Kidney (tissue), 22 donors: ENCODE measurements at places on chromosomes 6 and 20. TPM values are rescaled to one million over a fixed set of nuclear protein-coding genes. Genes with fewer than 3 reads are reported as not detected.

The MRPS26 gene
- polyA plus RNA-seq, result 109 TPM

The CDK5RAP1 gene
- 34.4 TPM for polyA plus RNA-seq

DNA sequence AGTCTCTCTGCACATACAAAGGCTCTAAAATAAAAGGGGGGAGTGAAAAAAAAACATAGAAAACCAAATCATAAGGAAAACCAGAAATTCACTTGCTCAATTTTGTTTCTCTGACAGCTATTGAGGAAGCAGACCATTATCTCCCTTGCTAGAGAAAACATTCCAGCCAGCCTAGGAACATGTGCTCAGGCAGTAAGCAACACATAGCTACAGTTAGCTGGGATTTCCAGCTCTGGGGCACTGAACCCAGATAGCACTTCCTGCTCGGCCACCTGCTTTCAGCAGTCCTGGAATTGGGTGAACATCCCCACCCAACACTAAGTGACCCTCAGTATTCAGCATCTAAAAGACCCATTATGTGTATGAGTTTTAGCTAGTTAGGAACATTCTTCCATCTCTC, 61.3 kb downstream of the TNFRSF21 start:
- no peak for DNase-seq

DNA sequence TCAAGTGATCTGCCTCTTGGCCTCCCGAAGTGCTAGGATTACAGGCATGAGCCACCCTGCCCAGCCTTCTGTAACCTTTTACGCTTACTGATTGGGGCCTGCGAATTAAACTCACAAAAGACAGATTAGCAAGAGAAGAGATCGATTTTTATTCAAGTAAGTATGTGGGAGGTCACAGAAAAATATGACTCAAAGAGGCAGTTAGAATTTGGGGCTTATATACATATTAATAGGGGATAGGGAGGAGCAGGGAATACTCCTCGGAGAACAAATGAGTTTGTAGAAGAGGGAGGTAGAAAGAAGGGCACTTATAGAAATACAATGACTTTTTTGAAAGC, 78.9 kb downstream of the CD24 start:
- no peak for DNase-seq

DNA sequence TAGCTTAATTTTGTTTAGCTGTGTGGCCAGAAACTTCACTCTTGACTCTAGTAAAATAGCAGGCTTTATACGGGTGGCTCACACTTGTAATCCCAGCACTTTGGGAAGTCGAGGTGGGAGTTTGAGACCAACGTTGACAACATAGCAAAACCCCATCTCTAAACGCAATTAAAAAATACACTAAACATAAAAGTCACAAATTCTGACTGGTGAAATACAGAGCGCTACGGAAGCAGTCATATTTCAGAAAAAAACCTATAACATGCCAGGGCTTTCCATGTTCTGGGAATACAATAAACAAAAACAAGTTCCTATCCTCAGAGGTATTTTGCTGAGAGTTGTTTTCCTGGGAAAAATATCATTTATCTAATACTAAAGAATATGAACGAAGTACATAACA, 24.8 kb upstream of the ZSCAN23 start:
- DNase-seq, result no peak

The VWA7 gene
- 10.2 TPM for polyA plus RNA-seq

DNA sequence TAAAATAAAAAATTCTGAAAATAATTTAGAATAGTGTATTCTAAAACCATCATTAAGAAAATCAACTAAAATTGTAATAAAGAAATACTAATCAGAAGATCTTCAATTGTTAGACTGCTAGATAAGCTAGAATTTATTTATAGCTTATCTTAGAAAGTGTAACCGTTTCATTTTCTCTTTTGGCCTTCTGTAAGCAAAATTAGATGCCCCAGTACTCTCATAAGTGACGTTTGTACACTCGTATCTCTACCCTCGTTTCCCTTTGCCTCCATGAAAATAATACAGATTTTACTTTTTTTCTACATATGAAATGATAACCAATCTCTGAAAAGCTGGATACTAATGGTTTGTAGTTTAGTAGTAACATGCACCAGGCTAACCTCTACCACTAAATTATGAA, 19.8 kb downstream of the DSE start:
- DNase-seq, result no peak

DNA sequence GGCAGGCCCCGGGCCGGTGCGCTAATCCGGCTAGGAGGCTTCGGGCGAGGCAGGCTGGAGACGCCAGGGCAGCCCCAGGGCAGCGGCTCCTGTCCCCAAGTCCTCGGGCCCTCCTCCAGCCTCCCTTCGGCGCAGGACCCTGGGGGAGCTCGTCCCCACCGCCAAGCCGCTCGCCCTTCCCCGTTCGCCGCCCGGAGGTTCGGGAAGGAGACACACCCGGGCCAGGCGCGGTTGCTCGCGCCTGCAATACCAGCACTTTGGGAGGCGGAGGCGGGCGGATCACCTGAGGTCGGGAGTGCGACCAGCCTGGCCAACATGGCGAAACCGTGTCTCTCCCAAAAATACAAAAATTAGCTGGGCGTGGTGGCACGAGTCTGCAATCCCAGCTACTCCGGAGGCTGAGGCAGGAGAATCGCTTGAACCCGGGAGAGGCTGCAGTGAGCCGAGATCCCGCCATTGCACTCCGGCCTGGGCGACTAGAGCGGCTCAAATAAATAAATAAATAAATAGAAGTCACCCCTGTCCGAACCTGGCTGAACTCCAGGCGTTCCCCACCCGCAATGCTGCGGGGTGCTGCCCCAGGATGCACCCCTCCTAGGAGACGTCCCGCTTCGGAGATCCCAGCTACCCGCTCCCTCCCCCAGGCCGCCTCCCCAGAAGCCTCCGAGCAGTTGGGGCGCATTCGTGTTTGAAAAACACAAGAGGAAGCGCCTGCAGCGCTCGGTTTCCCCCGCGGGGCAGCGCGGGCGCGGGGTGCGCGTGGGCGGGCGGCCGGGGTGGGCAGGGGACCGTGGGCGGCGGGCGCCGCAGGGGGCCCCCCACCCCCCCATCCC, 27.5 kb downstream of the SERPINB9 start:
- peak; percentile 58 for DNase-seq

The FRMD1 gene
- polyA plus RNA-seq, result 7.5 TPM

GRCh38 chr20:63042448-63043071, 35.8 kb upstream of the BHLHE23 start:
- no peak for DNase-seq

The CDH26 gene
- polyA plus RNA-seq, result 0.47 TPM

DNA sequence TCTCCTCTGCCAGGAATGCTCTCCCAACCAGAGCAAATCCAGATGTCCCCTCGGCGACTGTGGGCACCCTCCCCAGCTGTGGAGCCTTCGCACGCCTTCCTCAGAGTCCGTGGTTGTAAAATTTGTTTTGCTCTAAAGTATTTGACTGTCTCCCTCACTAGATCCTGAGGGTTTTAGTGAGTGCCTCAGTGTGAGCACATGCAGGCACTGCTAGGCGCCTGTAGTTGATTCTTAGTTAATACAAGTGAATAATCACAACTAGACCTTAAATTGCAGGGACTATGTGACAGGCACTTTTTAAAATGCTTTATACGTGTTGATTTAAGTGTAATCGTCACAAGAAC, 680 bp upstream of the MTCH1 start:
- DNase-seq, result no peak

GRCh38 chr6:44470746-44471145, 83.2 kb downstream of the CDC5L start:
- DNase-seq, result no peak

The ZSCAN9 gene
- 8.1 TPM for polyA plus RNA-seq

DNA sequence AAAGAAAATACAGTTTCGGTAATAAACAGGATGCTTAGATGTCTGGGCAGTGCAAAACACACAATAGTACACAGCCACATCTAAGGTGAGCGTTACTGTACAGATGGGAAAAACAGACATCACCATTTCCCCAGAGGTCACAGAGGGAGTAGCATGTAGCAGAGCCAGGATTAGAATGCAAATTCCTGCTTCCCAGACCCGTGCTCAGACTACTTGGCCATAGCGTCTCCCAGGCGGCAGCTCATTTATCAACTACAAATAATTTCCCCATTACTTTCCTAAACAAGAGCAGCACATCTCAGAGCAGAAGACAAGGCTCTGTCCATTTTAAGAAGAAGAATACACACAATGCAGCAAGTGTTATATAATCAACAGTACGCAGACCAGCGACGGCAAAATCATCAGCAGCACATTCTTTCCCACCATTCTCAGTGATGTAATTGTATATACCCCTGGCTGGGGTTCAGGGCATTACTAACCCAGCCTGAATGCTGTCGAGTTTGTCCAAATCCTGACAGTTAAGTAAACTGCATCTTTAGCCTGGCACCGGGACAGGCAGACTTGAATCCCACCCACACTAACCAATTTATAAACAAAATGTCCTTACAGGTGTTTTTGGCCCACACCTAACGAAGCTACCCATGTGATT, 61.9 kb downstream of the CNKSR3 start:
- peak; percentile 74 for DNase-seq

The OLIG3 gene
- polyA plus RNA-seq, result not detected

DNA sequence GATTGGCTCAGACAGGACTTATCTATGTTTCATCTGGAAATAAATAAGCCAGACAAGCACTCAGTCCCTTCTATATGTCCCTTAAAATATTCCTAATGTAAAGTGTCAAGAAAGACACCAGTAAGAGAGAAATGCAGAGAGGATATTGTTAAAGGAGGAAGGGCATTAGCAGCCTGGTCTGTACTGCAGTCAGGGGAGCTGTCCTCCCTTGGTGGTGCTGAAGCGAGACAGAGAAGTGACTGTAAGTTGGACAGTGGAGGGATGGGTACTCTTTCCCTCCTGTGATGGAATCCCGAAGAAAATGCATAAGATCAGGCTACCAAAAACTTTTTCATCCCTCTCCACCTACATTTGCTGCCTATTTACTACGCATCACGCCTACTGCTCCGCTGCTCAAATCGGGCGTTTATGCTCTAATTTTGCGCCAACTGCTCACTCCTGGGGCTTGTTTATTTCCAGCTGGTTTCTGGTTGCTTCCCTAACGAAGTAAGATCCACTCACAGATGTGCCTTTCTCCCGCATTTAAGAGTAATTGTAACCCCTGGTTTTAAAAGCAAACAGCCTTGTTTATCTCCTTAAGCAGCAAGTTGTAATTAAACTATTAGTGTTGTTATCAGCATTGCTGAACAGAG, 35.2 kb downstream of the PHACTR1 start:
- peak; percentile 87 for DNase-seq

The DXO gene
- polyA plus RNA-seq, result 26.0 TPM

The THBD gene
- polyA plus RNA-seq, result 9.7 TPM

DNA sequence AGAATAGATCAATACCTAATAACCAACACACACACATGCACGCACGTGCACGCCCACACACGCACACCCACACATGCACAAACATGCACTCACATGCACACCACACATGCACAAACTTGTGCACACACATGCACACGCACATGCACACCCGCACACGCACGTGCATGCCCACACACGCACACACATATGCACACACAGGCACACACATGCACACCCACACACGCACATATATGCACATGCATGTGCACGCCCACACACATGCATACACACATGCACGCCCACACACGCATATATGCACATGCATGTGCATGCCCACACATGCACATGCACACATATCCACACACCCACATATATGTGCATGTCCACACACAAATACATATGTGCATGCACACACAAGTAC, 26.2 kb upstream of the CHRNA4 start:
- DNase-seq, result no peak

DNA sequence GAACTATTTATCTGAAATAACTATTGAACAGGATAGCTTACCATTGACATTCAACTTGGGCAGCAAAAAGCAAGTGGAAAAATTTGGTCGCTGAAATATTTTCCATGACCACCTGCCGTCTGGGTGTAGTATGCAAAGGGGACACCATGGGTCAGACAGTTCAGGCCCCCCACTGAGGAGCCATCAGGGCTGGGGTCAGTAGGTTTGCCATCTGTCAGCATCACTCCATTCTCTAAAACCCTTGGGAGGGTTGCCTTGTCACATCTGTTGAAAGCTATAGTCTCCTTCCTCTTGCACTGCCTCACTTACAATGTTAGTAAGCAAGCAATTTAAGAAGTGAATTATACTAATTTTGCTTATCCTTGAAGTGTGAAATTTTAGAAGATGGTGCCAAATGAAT, 44.9 kb downstream of the NRN1 start:
- DNase-seq, result no peak

The TLDC2 gene
- polyA plus RNA-seq, result 8.5 TPM

DNA sequence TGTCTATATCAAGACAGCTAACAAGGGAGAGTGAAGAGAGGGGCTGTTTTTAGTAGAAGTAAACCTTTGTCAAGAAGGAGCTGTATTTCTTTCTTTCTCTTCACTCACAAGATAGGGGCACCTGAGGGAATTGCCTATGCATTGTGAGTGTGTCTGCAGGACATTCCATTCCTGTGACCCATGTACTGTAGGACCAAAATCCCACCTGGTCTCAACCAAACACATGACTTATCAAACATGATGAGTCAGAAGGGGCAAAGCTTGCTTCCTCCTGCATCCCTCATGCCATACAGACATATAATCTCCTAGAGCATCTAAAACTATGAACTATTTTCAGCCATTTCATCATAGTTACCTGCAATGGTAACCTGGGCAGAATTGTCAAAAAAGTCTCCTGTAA, 21.8 kb downstream of the PKHD1 start:
- DNase-seq, result no peak

The TAF4 gene
- polyA plus RNA-seq, result 3.7 TPM

The DTD1 gene
- polyA plus RNA-seq, result 47.4 TPM

DNA sequence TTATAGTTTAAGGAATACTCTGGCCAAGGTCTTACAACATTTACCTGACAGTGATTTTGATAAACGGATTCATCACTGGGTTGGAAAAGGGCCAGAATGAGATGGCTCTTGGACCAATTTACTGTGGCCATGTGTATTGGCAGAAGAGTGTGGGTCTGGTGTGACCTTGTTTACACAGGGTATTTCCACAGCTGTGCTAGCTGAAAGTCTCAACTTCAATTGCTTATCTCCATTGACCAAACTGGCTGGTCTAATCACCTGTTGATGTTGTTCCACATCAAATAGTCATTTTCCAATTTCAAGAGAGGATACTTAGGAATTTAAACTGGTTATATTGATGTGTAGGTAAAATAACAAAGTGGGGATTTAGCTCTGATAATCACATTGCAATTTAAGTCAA, 501.6 kb upstream of the MAP3K7 start:
- no peak for DNase-seq

The NKX2-2 gene
- polyA plus RNA-seq, result not detected

DNA sequence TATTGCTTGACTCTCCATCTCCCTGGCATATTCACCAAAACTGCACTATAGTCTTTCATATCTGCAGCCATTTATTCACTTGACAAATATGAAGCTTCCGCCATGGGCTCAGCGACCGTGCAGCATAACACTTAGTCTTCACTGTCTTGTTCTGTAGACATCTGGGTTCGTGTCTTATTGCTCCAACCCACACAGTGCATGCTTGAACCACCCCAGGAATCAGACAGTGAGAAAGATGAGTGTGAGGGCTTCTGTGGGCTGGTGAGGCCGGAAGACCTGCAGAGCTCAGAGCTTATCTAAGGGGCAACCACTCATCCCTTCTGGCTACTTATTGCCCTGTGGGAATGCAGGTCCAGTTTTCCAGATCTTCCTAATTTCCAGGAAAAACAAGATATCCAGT, 19.9 kb upstream of the FAM50B start:
- no peak for DNase-seq
